ENCODE measurements at places on chromosomes 5 and 9.

- no peak for DNase-seq
These were observed 154.8 kb downstream of the PAX5 start for GRCh38 chr9:36878986-36879982.

GRCh38 chr5:116451905-116452450 lies 122.6 kb downstream of the SEMA6A start:
- DNase-seq, result no peak

GRCh38 chr9:128505414-128505765 lies 871 bp downstream of the GLE1 start:
- no peak for DNase-seq

GRCh38 chr9:116464987-116465571 lies 222.0 kb upstream of the TRIM32 start:
- DNase-seq, result no peak

DNA sequence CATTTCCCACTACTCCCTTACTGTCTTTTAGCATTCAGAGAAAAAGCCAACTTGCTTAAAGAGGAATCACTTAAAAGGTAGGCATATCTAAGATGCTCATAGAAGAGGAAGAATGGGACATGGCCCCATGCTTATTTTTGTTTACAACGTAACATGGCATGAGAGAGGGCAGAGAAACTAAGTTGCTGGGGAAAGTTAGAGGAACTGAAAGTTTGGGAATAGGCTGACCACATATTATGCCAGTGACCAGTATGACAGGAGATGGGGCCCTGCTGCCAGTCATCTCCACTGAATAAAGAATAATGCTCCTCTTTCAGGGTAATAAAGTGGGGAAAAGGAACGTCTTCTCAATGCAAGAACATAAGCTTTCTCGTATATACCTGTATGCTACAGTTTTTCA lies 1.9 kb downstream of the PLPP6 start:
- DNase-seq, result no peak

DNA sequence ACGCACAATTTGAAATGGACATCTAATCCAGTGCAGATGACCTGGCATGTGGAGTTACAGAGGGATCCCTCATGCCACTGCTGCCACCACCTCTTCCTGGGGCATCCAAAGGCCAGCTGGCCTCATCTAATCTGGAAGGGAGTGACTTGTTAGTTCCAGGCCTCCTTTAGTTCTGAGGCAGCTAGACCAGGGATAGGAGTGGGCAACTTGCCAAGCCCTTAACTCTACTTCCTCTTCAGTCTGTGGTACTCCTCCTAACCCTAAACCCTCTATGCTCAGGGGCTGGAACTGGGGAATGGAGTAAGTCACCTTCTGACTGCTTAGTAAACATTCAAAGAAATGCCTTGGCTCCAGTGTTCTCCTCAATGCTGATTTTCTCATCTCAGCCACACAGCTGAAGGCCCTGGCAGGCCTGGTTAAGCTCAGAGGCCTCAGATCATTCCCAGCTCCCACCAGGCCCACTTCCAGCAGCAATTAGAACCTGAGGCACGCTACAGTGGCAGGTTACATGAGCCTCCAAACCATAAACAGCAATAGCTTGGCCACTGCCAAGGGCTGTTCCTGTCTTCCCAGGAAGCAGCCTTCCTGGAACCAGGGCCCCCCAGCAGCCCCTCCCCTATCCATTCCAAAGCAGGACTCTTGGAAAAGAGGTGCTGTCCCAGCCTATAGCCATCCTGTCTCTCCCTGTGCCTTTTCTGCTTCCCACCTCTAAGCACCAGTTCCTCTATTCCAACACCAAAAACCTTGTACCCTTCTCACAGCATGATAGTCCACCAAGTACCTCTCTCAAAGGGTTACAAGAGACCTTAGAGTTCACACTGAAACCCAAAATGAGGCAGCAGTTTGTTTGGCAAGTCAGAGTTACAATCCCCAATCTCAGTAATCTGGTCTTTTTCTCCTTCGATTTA lies 2.0 kb downstream of the EIF4EBP3 start:
- DNase-seq, result no peak

- no peak for DNase-seq
These were observed 22.4 kb upstream of the KIF12 start for GRCh38 chr9:114121227-114122135.

DNA sequence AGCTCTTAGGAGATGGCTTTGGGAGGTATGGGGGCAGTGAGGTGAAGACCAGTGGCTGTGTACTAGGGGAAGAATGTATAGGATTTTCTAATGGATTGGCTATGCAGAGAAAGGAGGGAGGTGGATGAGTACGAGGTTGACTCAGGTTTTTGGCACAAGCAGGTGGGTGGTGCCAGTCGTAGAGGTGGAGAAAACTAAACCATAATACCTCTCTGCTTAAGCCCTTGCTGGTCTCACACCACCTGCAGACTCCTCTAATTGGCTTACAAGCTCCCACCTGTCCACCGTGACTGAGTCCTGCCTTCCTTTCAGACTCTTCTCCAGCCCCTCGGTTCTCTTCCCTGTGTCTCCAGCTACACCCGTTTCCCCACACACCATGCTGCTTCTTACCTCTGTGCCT lies 521.7 kb upstream of the CLINT1 start:
- DNase-seq, result no peak

All from activated CD4-positive, alpha-beta T cell treated with anti-CD3 and anti-CD28 coated beads for 1 hour (primary cell).